Astrocyte of the cerebellum (primary cell): ENCODE measurements at places on chromosomes 7 and 10.

DNA sequence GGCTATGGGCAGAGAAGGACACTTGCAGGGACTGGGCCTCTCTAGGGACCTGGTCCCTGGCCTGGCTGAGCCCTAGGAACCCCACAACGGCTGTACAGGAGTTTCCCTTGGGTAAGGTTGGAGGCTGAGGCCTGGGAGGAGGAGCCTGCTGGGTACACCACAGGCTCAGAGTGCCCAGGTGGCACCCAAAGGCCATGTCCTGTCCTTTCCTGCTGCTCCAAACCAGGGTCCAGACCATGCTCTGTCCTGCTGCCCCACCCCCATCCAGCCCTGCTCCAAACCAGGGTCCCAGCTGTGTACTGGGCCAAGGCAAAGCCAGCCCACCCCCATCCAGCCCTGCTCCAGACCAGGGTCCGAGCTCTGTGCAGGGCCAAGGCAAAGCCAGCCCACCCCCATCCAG, 35.3 kb upstream of the ZNF488 start:
- DNase-seq: no peak

GRCh38 chr10:86100581-86101061, 266.0 kb downstream of the GRID1 start:
- no peak for DNase-seq

DNA sequence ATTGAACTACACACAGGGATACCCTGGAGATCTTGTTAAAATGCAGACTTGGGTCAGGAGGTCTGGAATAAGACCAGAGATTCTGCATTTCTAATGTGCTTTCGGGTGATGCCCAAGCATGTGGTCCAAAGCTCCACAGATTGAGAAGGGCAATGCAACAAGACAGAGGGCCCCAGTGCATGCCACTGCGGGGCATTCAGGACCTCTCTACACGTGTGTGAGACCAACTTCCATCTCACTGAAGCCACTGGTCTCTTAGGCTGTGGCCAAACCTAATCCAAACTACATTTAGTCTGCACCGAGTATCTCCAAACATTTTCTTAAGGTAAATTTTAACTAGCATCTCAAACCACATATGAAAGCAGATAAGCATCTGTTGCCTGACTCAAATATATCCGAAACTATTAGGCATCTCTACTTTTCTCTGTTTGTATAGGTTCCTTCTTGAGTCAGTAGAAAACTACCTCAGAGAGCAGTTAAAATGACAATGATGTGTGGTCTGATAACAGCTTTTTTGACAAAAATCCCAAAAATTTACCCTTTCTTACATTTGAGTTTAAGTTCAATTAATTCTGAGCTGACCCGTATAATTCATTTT, 107.5 kb downstream of the ELMO1 start:
- DNase-seq: no peak

GRCh38 chr7:55366461-55367070, 1.4 kb downstream of the LANCL2 start:
- no peak for DNase-seq

DNA sequence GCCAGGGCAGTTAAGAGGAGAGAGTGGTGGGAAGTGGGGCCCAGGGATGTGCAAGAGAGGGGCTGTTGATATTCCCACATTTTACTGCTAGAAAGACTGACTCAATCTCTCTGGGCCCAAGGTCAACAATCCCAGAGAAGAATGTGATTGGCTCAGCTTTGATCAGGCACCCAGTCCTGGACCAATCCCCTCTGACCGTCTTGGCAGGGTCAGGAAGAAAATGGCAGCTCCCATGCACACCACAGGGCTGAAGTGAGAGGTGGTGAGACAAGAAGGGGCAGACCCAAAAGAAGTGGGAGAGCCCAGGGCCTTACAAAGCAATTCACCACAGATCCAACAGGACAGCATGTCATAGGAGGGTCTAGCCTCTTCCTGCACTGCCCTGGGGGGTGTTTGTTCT, 3.3 kb upstream of the C10orf105 start:
- DNase-seq: no peak

DNA sequence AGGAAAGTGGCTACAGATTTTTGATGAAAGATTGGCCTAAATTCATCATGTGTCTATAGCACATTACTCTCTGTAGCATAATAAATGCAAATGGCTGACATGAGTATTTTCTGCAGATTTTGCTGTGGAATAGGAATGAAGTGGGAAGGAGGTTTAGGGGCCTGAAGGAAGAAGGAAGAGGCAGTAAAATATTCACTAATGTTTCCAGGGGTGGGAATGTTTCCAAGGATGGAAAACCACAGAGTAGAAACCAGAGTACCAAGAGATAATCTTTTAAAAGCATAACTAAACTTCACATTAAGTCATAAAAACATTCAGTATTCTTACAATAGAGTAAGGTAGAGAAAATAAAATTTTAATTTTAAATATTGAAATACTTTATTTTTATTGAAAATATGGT, 267.8 kb downstream of the BICC1 start:
- DNase-seq: peak; percentile 35

DNA sequence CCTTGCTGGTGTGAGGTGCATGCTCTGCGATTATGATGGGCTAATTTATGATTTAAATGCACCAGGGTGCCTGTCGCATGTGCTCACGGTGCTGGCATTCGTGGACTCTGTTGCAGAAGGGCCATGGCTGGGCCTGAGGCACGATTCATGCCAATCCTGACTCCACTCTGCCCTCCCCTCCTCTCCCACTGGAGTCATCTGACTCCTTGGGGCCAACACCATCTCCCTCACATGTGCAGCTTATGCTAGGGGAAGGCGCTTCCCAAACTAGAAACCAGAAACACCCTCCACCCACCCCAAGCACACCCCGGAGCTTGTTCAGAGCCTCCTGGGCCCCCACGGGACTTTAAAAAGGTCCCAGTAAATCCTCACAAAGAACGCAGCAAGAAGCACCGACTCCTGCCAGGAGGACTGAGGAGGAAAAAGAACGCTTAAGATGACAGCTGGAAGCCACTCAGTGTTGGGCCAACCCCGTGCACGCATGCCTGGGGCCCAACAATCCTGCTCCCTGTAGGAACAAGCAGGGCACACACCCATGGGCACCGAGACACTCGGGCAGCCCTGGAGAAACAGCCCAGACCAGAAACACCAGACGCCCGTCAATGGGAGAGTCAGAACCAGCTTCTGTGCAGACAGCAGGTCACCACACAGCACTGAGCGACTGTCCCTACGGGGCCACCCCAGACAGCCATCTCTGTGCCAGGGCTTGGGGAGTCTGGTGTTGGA, 14.1 kb downstream of the BRI3 start:
- DNase-seq: no peak

DNA sequence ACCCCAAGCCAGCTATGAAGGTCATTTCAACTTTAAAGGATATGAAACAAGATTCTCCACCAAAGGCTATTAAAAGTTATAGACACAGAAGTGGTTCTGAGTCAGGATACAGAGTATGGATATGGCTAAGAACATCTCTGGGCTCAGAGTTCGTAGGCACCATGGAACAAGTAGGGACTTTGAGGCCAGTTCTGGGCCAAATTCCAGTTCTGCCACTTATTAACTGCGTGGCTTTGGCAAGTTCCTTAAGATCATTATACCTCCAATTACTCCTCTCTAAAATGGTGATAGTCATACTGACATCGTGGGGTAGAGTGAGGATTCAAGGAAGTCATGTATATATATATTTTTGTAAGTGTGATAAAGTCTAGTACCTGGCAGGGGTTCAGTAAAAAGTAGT, 105.8 kb upstream of the NFE2L3 start:
- DNase-seq: no peak

DNA sequence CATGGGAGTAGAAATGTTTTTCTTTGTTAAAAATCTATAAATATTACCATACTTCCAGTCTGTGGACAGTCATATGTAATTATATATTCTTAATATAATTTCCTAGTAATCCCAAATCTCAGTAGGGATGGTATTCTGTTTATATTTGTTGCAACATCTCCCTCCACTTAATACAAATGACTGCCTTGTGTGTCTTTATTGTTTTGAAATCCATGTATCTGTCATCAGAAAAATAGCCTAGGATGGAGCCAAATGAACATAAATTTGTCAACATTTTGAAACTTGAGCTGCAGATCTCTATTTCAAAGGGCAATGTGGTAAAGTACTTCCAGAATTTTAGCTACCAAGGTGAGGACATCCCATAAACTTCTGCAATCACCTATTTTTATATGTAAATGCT, 290.7 kb downstream of the TSPAN12 start:
- DNase-seq: no peak

- DNase-seq: no peak
Observed at GRCh38 chr10:79266084-79266483, 81.2 kb upstream of the PPIF start.

DNA sequence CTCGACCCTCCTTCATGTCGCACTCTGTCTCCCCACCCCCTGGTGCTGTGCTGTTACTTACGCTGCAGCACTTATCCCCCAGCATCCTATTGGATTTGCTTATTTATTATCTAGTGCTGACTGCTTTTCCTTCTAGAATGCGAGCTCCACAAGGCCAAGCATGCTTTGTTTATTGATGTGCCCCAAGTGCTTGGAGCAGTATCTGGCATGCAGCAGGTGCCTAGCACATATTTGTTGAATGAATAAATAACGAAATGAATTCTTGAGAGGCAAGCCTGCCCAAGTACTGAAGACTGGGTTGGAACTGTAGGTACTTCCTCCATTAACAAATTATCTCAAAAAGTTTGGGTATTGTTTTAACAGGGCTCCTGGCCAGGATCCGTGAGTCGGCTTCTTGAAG, 24.8 kb upstream of the ZNF32 start:
- no peak for DNase-seq

DNA sequence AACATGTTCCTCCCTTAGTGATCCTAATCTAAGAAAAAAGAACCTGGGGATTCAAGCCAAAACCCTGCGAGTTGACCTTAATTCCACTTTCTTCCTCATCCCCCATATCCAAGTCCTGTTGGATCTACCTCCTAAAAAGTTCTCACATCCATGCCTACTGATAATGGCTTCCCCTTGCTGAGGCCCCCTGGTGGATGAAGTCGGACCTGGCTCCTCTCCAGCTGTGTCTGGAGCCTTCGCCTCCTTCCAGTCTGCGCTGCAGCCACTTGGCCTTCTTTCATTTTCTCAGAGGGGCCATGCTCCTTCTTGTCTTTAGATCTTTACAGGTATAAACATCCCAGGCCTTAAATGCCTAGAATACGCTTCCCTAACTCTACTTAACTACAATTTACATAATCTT, 8.1 kb downstream of the PDE1C start:
- DNase-seq: no peak

GRCh38 chr10:68423522-68423921, 16.4 kb upstream of the RUFY2 start:
- no peak for DNase-seq

DNA sequence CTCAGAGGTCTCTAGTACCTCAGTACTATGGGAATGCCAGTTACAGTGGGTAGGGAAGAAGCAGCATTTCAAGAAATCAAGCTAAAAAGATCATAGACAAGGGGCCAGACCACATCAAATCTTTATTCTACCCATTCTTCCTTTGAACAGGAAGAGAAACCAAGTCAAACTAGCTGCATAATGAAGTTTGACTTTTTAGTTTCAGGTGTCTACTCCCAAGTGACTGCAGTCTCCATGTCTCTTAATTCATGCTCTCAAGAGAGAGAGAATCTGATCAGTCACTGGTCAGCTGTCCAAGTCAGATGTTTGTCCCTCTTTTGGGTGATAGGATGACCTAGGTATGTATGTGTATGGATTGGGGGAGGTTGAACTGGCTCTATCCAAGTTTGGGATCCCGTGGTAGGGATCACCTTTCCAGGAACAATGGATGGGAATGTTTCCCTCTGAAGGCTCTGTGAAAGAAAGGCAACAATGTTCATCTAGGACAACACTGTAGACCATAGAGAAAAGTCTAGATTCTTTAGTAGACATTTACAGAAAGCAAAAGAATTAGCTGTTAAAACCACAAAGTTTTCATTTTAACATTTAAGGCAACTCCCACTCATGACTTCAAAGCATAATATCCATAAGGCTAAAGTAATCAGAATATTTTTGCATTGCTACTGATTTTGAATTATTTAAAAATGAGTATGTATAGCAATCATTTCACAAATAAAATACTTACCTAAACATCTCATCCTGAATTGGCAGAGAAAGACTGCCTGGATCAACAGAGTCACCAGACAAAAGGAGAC, 30.1 kb upstream of the PRTFDC1 start:
- no peak for DNase-seq

DNA sequence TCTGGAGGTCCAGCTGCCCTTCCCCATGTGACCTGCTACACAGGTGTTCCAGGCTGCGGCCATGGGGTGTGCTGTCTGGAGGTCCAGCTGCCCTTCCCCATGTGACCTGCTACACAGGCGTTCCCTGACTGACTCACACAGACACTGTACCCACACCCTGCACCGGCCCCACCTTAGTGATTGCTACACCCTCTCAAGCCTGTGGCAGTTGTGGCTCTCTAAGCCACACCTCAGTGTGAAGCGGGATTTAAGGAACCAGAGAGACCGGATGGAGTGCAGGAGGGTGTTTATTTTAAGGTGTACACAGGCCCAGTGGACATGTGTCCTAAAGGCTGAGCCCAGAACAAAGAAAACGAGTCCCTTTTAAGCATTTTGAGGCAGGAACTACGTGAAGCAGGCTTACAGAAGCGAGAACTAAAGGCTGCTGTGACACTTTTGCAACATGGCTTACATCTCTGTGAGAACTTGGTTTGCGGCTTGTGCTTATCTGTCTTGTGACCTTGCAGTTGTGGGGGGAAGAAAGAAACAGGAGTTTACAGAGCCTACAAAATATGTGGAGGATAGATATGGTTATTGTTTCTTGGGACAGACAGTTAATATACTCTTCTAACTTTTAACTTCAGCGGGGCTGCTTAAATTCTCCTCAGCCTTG, 326.4 kb downstream of the PAXIP1 start:
- no peak for DNase-seq

GRCh38 chr10:94571081-94571480, 25.5 kb downstream of the HELLS start:
- no peak for DNase-seq

GRCh38 chr10:49053053-49053997, 62.0 kb downstream of the VSTM4 start:
- no peak for DNase-seq

GRCh38 chr7:140219672-140220524, 43.1 kb upstream of the KDM7A start:
- no peak for DNase-seq

GRCh38 chr7:47191876-47192291, 390.0 kb downstream of the TNS3 start:
- no peak for DNase-seq

DNA sequence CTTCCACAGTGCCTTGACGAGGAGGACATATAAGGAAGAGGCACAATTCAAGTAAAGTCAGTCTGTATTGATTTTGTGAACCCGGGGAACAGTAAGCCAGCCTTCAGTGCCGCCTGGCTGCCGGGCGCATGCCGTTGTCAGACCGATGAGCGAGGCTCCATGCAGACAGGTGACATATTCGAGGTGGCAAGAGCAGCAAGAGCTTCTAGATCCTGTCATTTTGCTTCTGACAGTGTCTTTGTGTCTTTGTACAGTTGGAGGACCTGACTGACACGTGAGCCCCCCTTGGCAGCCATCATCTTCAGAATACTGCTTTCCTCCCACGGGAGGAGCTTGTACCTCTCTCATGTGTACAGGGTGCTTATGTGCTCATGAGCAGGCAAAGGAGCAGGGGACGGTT, 387.5 kb upstream of the GALNT17 start:
- no peak for DNase-seq
